ENCODE measurements at places on chromosomes 7 and 10. TPM values are rescaled to one million over a fixed set of nuclear protein-coding genes. Genes with fewer than 3 reads are reported as not detected.

DNA sequence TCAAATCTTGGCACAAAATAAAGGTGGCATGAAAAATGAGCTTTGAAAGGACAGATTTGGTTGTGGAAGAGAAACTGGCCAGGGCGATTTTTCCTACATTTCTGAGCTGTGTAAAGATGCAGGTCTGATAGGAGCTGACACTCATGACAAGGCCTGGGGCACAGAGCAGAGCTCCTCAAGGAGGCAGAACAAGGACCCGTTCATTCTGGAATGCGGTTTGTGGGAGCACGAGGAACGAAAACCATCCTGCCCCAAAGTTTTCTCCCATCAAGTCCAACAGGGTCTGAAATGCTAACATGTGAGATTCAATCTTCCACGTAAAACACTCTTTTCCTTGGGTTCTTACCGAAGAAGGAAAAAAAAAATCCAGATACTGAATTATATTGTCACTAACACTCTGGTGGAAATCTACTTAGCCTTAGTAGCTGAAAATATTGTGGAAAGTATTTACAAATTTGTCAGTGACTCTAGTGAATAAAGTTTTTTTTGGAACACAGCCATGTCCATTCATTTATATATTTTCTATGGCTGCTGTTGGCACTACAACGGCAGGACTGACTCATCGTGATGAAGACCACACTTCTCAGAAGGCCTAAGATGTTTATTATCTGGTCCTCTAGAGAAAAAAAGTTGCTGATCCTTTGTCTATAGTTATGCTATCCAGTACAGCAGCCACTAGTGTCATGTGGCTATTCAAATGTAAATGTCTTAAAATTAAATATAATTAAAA lies 215.7 kb downstream of the BAMBI start:
- H3K4me3 ChIP-seq: no peak overlapping the region
- H3K36me3 ChIP-seq: no peaks in the 10 kb centered on the region
- H3K4me1 ChIP-seq: no peaks in the 10 kb centered on the region
- no peak for DNase-seq
- no peaks in the 10 kb centered on the region for H3K27me3 ChIP-seq

- no peak for DNase-seq
- H3K4me3 ChIP-seq: no peak overlapping the region
- H3K27ac ChIP-seq: no peak overlapping the region
These were observed 1.4 kb upstream of the ASNS start for GRCh38 chr7:97873606-97874005.

GRCh38 chr10:20991526-20991925 lies 94.4 kb upstream of the NEBL start:
- H3K4me3 ChIP-seq: no peak overlapping the region
- no peaks in the 10 kb centered on the region for H3K27me3 ChIP-seq
- H3K27ac ChIP-seq: no peak overlapping the region
- no peaks in the 10 kb centered on the region for H3K4me1 ChIP-seq
- H3K36me3 ChIP-seq: no peaks in the 10 kb centered on the region

GRCh38 chr7:82017334-82017943 lies 247.6 kb upstream of the HGF start:
- peak; percentile 24 for DNase-seq
- no peak overlapping the region for H3K4me3 ChIP-seq
- H3K4me1 ChIP-seq: peaks cover 20% of the 10 kb centered on the region
- H3K27me3 ChIP-seq: no peaks in the 10 kb centered on the region
- H3K27ac ChIP-seq: no peak overlapping the region

- no peaks in the 10 kb centered on the region for H3K36me3 ChIP-seq
- H3K27me3 ChIP-seq: no peaks in the 10 kb centered on the region
These were observed at the start of gene EPDR1 for GRCh38 chr7:37920305-37920848. TSS of gene EPDR1 (plus strand) at chr7:37920640. CDS start at chr7:37920940, 300 bp downstream.

GRCh38 chr7:106871793-106872571 lies 6.9 kb downstream of the PIK3CG start:
- no peaks in the 10 kb centered on the region for H3K36me3 ChIP-seq
- H3K27ac ChIP-seq: no peak overlapping the region
- no peak overlapping the region for H3K4me3 ChIP-seq
- H3K4me1 ChIP-seq: no peaks in the 10 kb centered on the region

DNA sequence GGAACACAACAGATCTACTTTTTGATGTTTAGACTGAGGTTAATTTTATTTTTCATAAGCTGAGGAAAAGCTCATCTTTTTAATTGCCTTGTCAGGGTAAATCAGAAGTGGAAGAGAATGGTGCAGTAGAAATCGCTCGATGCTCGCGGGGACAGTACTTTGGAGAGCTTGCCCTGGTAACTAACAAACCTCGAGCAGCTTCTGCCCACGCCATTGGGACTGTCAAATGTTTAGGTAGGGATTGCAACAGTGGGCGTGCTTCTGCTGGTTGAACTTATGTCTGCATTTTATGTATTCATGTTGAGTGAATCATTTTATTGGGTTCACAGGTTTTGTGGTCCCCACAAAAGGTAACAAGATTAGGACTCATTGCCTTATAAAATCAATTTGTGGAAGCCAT lies 11.7 kb upstream of the HBP1 start:
- no peaks in the 10 kb centered on the region for H3K27me3 ChIP-seq
- H3K27ac ChIP-seq: no peak overlapping the region

DNA sequence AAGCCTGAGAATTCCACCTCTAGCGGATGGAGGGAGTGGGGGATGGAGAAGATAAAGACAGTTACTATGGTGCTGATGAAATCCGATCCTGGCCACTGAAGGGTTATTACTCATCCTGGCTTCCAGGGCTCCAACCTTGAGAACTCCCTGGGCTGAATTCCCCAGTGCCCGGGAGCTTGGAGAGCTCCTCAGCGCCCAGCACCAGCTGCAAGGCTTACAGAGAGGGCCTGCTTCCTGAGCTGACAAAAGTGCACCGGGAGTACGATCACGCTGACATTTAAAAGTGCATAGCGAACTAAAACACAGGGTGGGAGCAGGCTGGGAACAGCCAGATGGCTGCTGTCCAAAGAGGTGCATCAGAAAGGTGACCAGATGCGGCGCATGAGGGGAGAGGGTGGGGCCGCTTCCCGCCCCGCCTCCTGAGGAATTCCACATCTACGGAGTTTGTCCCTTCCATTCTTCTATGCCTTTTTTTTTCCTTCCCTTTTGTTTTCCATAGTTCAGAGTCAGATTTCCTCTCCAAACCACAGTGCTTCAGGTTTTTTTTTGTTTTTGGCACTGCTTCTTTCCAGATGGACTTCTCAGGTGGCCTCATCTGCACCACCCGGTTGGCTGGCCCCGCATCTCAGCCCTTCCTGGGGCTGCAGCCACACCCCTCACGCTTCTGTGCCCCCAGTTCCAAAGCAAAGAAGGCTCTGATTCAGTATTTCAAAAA lies 62.4 kb upstream of the MKRN1 start:
- H3K27me3 ChIP-seq: no peaks in the 10 kb centered on the region
- peak overlapping the region; percentile 54 for H3K27ac ChIP-seq
- peak overlapping the region; percentile 53 for H3K4me3 ChIP-seq
- H3K4me1 ChIP-seq: peaks cover 25% of the 10 kb centered on the region
- peak; percentile 75 for DNase-seq

- H3K4me1 ChIP-seq: peaks cover 64% of the 10 kb centered on the region
- peak; percentile 94 for DNase-seq
- H3K36me3 ChIP-seq: no peaks in the 10 kb centered on the region
- H3K4me3 ChIP-seq: peak overlapping the region; percentile 58
- H3K27me3 ChIP-seq: no peaks in the 10 kb centered on the region
These were observed 24.3 kb downstream of the DDIT4 start for GRCh38 chr10:72297805-72298591.

DNA sequence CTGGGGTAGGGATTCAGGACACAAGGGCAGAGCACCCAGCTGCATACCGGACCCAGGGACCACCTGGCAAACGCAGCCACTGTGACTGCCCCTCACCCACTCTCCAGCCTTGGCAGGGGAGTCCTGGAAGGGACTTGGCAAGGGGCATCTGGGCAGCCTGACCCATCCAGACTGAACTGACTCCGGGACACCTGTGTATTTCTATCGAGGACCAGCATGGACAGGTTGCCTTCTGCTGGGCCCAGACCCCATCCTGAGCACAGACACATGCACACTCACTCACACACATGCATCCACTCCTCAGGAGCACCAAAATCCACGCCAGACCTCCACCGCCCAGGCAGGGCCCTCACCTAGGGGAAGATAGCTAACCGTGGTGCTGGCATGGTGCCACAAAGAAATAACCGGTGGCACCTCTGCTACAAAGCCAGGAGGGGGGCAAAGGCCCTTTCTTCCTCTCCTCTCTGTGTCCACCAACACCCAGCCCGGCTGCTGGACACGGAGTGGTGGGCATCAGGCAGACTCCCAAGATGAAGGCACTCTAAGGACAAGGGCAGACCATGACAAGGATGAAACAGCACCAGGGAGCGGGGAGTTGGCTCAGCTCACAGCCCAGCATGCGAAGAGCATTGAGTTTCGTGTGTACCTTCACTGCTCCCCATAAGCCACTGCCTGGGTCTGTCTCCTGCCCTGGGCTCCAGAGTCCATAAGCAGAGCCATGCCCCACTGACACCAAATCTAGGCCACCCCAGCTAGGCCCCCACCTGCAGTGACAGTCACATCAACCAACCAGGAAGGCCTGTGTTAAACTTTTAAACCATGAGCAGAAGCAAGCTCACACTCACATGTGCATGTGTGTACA lies 35.3 kb downstream of the KCNH2 start:
- H3K27me3 ChIP-seq: no peaks in the 10 kb centered on the region
- H3K4me3 ChIP-seq: no peak overlapping the region
- no peak for DNase-seq
- no peaks in the 10 kb centered on the region for H3K36me3 ChIP-seq

DNA sequence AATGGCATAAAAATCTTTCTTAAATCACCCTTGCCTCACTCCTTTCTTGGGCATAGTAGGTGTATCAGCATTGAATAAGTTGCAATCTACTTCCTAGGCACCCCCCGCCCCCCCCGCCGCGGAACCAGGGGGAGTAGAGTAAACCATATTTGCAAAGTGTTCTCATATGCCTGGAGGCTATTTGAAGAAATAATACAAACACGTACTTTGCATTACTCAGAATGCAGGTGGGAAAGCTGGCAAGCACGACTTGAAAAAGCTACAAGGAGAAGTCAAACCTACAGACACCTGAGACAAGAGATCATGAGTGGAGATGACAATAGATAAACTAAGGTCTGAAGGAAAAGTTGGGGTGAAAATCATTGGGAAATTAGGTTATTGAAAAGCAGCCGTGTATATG lies 65.6 kb downstream of the POM121L12 start:
- H3K27ac ChIP-seq: no peak overlapping the region
- no peaks in the 10 kb centered on the region for H3K4me1 ChIP-seq
- H3K36me3 ChIP-seq: no peaks in the 10 kb centered on the region
- no peak for DNase-seq

GRCh38 chr7:122887198-122887597 lies 938 bp upstream of the CADPS2 start:
- no peaks in the 10 kb centered on the region for H3K36me3 ChIP-seq
- H3K4me3 ChIP-seq: peak overlapping the region; percentile 73
- no peaks in the 10 kb centered on the region for H3K27me3 ChIP-seq
- H3K4me1 ChIP-seq: peaks cover 21% of the 10 kb centered on the region

DNA sequence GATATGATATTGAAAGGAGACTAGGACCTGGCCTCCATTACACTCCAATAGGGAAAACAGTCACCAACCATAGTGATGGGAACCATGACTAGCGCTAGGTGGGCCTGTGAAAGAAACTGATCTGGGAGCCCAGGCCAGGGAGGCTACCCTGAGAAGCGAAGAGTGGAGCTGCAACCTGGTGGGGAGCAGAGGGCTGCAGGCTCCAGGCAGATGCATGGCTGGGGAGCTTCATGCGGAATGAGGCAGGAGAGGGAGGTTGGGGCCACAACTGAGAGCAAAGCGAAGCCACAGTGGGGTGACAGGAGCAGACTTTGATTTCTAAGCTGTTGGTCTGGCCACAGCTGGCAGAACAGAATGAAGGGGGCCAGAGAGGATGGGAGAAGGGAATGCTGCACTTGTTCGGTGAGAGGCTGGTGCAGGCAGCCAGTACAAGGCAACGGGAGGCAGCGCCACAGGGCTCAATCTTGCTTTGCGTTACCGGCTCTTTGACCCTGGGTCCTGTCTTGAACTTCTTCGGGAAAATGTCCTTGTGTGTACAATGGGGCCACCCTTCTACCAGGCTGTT lies 88.4 kb downstream of the TACC2 start:
- no peaks in the 10 kb centered on the region for H3K36me3 ChIP-seq
- H3K27me3 ChIP-seq: no peaks in the 10 kb centered on the region
- no peak for DNase-seq
- H3K27ac ChIP-seq: no peak overlapping the region
- H3K4me3 ChIP-seq: no peak overlapping the region
- no peaks in the 10 kb centered on the region for H3K4me1 ChIP-seq

DNA sequence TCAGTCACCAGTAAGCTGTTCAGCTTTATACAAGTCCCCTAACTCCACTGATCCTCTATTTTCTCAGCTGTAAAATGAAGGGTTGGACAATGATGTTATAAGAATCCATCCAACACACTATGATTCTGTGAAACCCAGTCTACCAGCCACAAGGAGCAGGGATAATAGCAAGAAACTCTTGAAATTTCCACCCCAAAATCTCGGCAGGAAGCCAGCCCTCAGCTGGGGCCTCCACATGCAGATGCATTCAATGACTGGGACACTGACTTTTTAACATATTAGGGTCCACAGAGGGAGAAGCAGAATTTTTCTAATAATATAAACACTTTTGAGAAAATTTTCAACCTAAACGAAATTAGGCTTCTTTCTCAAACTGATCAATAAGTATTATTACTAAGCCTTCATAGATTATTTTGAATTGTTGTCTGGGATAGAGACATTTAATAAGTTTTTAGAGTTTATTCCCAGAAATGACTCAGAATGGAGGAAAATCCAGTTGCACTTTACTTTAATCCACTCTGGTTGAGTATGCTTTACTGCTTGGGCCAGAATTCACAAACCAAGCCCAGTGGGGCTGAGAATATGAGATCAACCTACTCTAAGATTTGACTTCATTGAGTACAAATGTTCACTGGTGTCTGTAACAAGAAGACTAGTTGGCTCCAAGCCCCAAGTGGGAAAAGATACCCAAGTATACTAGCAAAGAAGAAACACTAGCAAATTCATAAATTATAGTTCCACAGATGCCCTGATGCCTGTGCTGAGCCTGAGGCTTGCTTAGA lies 168.6 kb downstream of the C7orf25 start:
- H3K27me3 ChIP-seq: no peaks in the 10 kb centered on the region
- H3K27ac ChIP-seq: no peak overlapping the region

GRCh38 chr7:28481091-28481926 lies 69.0 kb downstream of the CREB5 start:
- H3K27me3 ChIP-seq: peaks cover 88% of the 10 kb centered on the region
- DNase-seq: no peak
- H3K36me3 ChIP-seq: no peaks in the 10 kb centered on the region
- H3K27ac ChIP-seq: no peak overlapping the region

GRCh38 chr7:29194594-29195427 lies at the start of gene CHN2:
TSS of gene CHN2 (plus strand) at chr7:29194775.
- H3K36me3 ChIP-seq: no peaks in the 10 kb centered on the region
- no peak within 1 kb of the TSS for H3K27ac ChIP-seq
- H3K27me3 ChIP-seq: 0 out of 2 replicates have a peak, but pooled peaks cover 7% of the 10 kb centered on the region
- peak within 1 kb of the TSS; percentile 65 for H3K4me3 ChIP-seq
- H3K4me1 ChIP-seq: no peaks in the 10 kb centered on the region
- no peak for DNase-seq

Gene GPR146
- total RNA-seq: 2.4 TPM

Gene KCNH2
- 9.7 TPM for total RNA-seq

Gene BAIAP2L1
- 61.2 TPM for total RNA-seq

Gene VAX1
- total RNA-seq: not detected

Gene MCM7
- total RNA-seq: 387 TPM

Gene EBLN1
- total RNA-seq: not detected

Gene EPDR1
- total RNA-seq: 8.0 TPM

Gene HOXA9
- total RNA-seq: 91.0 TPM

Gene GIMAP6
- total RNA-seq: 0.12 TPM

Gene GPER1
- total RNA-seq: 1.2 TPM

Gene CRYGN
- total RNA-seq: not detected

Gene PDAP1
- 200 TPM for total RNA-seq

Gene CNNM1
- total RNA-seq: not detected

Gene GIMAP2
- total RNA-seq: not detected

Gene TAS2R39
- total RNA-seq: not detected

Gene ANKRD22
- 2.3 TPM for total RNA-seq

Gene ADIRF
- total RNA-seq: 448 TPM

All from HCT116 (cell line).